ENCODE measurements at places on chromosomes 6 and 20.
A peak's percentile ranks its signal among the peaks of the same experiment; 100 is the strongest.

GRCh38 chr6:38443352-38444144 is 196.2 kb downstream of the BTBD9 start:
- DNase-seq = no peak

- no peak for DNase-seq
Observed at GRCh38 chr20:47544240-47544639, 42.6 kb downstream of the NCOA3 start.

GRCh38 chr20:62356589-62357186 is 10.4 kb downstream of the LAMA5 start:
- DNase-seq = no peak

DNA sequence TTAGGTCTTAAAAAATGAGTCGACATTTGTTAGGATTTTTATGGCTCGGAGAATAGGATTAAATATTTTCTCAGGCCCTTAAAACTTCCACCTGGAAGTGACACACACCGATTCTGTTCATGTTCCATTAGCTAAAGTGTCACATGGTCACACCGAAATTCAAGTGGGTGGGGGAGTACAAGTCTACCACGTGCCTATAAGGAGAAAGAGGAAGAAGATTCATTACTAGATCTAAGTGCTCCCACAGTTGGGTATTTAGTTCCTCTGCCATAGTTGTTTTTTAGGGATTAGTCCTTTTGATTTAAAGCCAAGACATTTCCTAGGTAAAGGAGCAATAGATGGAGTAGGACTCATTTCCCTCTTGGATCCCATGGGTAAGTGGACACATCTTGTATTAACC is 4.9 kb upstream of the TOX2 start:
- DNase-seq = no peak

- DNase-seq = no peak
Observed at GRCh38 chr6:14910692-14911547, 334.9 kb upstream of the JARID2 start.

GRCh38 chr6:75843396-75843795 is 94.4 kb downstream of the MYO6 start:
- no peak for DNase-seq

DNA sequence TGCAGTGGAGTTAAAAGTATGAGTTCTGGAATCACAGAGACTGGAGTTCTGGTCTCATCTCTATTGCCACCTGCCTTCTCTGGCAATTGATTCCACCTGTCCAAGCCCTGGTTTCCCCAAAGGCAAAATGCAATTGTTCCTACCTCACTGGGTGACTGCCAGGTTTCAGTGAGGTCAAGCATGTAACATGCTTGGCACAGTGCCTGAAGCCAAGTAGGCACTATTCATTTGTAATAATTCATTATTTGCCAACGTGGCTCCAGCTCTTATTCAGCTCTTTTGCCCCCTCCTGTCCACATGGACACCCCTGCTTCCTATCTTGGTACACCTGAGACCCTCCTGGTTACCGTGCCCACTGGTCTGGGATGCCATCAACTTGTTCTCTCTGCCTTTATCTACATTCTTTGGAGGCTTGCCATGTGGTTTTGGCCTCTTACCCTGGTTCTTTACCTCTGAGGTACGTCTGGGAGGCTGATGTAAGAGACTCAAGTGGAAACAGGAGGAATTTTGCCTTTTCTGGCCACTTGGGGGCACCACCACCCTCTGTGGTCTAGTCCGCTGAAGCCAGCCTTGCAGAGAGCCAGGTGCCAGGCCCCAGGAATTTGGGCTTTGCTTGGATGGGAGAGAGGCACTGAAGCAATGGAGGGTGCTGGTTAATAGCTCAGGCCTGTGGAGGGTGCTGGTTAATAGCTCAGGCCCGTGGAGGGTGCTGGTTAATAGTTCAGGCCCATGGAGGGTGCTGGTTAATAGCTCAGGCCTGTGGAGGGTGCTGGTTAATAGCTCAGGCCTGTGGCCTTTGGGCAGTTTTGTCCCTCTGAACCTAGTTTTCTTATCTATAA is 1.7 kb downstream of the KCNK15 start:
- DNase-seq = peak; percentile 41

DNA sequence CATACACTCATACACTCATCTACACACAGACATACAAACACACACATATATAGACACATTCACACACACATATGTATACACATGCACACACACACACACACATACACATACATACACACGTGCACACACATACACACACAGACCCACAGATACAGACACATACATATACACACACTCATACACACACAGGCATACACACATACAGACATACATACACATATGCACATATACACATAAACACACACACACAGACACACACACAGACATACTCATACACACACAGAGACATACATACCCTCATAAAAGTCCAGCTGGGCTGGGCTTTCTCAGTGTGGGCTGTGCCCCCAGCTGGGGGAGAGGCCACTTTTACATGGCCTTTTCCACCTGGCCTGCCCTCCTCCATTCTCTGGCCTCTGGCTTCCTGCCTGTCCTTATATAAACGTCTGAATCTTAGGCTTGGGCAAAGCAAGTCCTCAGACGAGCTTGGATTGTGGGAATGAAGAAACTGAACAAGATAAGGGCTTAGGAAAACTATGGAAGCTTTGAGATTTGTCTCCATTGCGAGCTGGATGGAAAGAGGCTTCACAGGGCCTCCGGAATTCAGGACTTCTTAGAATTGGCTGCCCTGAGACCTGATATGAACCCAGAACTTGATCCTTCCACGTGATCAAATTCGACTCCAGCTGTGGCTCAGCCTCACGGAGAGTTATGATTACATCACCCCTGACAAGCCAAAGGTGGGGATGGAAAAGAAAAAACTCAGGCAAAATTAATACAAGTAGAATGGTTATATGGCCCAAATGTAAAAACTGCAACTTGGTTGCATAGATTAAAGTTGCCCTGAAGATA is 22.5 kb upstream of the CST3 start:
- DNase-seq = no peak

- DNase-seq = peak; percentile 58
Observed at GRCh38 chr20:62822788-62823651, 6.2 kb downstream of the COL9A3 start.

GRCh38 chr20:59094576-59094975 is 52.0 kb upstream of the PRELID3B start:
- DNase-seq = no peak

- DNase-seq = no peak
Observed at GRCh38 chr20:63318391-63319163, 25.6 kb downstream of the COL20A1 start.

- DNase-seq = peak; percentile 64
Observed at GRCh38 chr6:90294989-90295853, 1.4 kb downstream of the BACH2 start.

GRCh38 chr6:165823609-165824326 is 160.7 kb upstream of the PDE10A start:
- DNase-seq = no peak

GRCh38 chr20:53652859-53653517 is 59.3 kb upstream of the ZNF217 start:
- DNase-seq = no peak

GRCh38 chr20:56157530-56158203 is 90.9 kb upstream of the MC3R start:
- no peak for DNase-seq

- no peak for DNase-seq
Observed at GRCh38 chr20:23092384-23092756, 6.2 kb upstream of the CD93 start.

GRCh38 chr20:50055524-50056083 is 57.3 kb downstream of the UBE2V1 start:
- DNase-seq = no peak

GRCh38 chr20:6657111-6657510 is 110.4 kb upstream of the BMP2 start:
- DNase-seq = no peak

- DNase-seq = no peak
Observed at GRCh38 chr20:32912688-32913087, 54.0 kb downstream of the EFCAB8 start.

DNA sequence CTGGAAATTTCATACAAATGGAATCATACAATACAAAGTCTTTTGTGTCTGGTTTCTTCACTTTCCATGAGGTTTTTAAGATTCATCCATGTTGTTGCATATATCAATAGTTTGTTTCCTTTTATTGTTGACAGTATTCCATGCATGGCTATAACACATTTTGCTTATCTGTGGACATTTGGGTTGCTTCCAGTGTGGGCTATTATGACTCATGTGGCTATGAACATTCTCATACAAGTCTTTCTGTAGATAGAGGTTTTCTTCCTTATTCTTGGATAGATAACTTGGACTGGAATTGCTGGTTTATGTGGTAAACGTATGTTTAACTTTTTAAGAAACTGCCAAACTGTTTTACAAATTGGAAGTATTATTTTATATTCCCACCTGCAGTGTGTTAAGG is 30.0 kb upstream of the KIF6 start:
- no peak for DNase-seq

GRCh38 chr6:139422105-139423036 is 47.9 kb upstream of the CITED2 start:
- DNase-seq = no peak

- no peak for DNase-seq
Observed at GRCh38 chr6:144372611-144373594, 87.8 kb downstream of the UTRN start.

DNA sequence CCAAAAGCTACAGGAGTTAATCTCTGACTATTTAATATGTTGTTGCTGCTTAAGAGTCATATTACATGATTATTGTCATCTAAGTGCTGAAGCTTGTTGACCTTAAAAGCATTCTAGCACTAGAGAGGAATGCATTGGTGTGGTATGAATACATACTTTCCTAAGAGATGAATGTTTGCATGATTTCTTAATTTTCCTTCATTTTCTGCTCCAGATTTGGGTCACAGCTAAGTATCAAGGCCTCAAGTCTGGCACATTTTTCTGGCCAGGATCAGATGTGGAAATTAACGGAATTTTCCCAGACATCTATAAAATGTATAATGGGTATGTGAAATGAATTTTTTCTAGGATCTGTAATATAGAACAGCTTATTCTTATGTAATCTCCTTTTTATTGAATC is 53.6 kb downstream of the ENPP1 start:
- no peak for DNase-seq
